Activated T-helper 17 cell treated with anti-CD3 and anti-CD28 coated beads, Interleukin-2, amount 50 U/mL, for 72 hours (primary cell): ENCODE measurements at places on chromosomes 11 and 22.

DNA sequence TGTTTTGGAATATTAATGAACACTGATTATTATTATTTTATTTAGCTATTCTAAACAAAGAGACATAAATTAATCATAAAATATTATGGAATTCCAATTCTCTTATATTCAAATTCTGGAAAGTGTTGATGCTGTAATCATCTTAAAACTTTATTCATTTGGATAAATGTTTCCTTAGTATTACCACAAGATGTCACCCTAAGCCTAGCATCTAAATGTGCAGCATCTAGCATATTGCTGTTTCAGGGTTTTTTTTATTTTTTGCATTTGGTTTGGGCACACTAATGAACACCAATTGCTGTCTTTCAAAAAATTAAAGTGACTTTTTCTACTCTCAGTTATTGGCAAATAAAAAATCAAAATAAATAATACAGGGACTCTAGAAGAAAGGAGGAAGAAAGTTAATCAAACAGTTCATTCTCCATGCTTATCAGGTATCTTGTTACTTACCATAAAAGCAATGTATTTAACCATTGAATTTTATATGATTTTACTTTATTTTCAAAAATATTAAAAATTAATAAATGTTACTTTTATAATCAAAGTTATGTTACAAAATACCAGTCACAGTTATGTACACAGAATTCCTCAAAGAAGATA lies 31.8 kb downstream of the DLG2 start:
- no peak for ATAC-seq

- ATAC-seq = no peak
Observed at GRCh38 chr11:70243912-70244652, 26.4 kb upstream of the PPFIA1 start.

GRCh38 chr11:73154178-73154577 lies 12.1 kb upstream of the FCHSD2 start:
- peak; percentile 51 for ATAC-seq

GRCh38 chr22:47259990-47260389 lies 497.5 kb downstream of the TBC1D22A start:
- no peak for ATAC-seq

GRCh38 chr11:72406540-72407527 lies 27.5 kb downstream of the CLPB start:
- ATAC-seq = no peak

- ATAC-seq = no peak
Observed at GRCh38 chr11:126415128-126415527, 59.6 kb downstream of the ST3GAL4 start.

DNA sequence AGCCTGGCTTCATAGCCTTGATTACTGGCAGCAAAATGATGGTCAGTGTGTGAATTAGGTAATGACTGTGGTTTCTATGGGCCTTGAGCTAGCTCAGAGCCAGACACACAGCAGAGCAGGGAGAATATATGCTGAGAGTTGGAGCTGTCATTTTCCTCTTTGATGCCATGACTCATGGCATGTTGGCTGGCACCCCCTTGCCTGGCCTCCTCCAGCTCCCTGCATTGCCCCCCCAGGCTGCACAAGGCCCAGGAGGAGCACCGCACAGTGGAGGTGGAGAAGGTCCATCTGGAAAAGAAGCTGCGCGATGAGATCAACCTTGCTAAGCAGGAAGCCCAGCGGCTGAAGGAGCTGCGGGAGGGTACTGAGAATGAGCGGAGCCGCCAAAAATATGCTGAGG lies 20.3 kb upstream of the RRM1 start:
- ATAC-seq = no peak

GRCh38 chr11:19244084-19244483 lies 3.3 kb upstream of the E2F8 start:
- no peak for ATAC-seq

DNA sequence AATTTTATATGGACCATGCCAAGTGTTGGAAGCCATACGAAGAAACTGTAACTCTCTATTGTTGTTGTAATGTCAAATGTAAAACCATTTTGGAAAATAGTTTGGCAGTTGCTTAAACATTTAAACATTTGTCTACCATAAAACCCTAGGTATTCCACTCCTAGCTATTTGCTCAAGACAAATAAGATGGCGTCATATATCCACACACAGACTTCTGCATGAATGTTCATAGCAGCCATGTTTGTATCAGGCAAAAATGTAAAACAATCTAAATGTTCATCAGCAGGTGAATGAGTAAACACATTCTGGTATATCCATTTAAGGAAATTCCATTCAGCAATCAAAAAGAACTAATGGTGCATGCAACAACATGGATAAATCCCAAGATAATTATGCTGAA lies 27.9 kb downstream of the OR9I1 start:
- ATAC-seq = no peak

DNA sequence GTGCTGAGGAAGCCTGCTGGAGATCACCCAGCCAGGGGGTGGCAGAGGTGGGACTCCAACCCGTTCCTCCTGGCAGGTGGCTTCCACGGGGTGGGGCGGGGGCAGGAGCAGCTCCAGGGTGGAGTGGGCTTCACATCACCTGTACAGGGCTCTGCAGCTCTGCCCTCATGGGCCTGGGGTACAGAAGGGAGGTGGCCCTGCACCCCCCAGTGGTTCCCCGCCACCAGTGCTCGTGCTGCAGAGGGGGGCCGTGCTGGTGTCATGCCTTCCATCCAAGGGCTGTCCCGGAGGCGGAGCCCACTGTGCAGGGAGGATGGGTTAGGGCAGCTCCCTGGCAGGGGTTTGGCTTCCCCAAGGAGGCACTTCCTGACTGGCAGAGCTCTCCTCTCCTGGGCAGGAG lies 76.4 kb upstream of the SHISAL1 start:
- no peak for ATAC-seq

- ATAC-seq = no peak
Observed at GRCh38 chr11:131373756-131374155, 3.3 kb downstream of the NTM start.

DNA sequence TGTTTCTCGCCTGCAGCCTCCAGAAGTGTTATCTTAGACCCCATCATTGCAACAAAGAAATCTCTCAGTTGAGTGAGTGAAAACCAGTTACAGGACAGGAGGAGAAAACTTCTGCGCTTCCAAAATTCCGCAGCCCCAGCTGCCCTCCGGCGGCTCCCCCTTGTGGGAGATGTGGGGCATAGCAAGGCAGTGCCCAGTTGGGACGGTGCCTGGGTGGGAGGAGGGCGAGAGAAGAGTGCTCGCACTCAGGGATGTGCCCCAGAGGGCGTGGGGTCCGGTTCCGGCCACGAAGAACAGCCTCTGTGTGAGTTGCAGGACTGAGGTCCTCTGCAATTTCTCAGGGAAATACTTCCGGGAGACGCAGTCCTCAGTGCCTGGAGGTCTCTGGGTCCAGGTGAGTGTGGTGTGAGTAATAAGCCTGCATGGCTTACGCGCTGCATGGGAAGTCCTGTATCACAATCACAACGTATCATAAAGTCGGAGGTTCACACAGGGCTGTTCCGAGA lies 87.0 kb upstream of the BLID start:
- ATAC-seq = peak; percentile 56

DNA sequence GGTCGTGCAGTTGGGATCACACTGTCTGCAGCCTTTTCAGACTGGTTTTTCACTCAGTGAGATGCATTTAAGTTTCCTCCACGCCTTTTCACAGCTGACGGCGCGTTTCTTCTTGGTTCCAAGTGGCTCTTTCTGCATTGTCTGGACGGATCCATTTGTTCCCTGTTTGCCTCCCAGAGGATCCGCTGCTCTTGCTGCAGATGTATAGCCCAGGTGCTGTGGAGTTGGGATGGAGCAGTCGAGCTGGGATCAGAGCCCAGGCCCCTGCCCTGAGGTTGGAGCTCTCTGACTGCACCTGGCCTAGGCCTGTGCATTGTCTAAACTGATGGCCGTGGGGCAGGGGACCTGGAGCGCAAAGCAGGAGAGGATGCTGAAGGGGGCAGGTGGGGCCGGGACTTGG lies 51.6 kb downstream of the PARVB start:
- ATAC-seq = no peak

DNA sequence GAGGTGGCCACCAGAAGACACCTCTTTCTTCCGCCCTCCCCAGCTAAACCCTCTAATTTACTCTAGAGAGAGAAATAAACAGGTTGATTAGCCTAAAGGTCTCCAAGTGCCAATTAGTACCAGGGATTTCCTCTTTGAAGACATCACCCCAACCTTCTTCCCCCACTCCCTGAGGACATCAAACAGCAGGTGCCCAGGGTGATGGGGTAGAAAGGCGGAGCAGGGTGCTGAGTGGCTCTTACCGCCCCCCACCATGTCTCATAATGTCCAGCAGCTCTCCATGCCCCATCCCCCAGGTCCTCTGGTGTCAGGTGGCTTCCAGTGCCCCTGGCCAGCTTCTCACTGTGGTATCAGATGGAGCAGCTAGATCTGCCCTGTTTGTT lies 5.3 kb upstream of the GNAZ start:
- ATAC-seq = no peak

GRCh38 chr11:133075351-133075750 lies 456.9 kb downstream of the OPCML start:
- no peak for ATAC-seq

GRCh38 chr11:121478226-121478894 lies 25.6 kb upstream of the SORL1-AS1 start:
- ATAC-seq = no peak

GRCh38 chr11:1978720-1979473 lies 18.7 kb downstream of the H19 start:
- no peak for ATAC-seq

DNA sequence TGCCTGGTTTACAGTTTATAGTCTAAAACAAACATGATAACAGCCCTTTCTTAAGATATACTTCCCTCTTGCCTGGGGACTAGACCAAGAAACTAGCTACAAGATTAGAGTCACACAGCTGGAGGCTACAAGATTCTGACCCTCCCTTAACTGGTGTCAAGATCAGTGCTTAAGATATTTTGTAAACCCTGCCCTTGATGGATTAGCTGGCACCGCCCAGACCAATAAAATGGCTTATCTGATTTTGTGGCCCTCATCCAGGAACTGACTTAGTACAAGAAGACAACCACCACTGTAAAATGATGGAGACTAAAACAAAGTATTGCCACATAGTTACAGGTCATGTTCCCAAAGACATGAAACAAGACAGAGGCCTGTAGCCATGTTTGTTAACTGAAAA lies 53.4 kb downstream of the FAM181B start:
- no peak for ATAC-seq

DNA sequence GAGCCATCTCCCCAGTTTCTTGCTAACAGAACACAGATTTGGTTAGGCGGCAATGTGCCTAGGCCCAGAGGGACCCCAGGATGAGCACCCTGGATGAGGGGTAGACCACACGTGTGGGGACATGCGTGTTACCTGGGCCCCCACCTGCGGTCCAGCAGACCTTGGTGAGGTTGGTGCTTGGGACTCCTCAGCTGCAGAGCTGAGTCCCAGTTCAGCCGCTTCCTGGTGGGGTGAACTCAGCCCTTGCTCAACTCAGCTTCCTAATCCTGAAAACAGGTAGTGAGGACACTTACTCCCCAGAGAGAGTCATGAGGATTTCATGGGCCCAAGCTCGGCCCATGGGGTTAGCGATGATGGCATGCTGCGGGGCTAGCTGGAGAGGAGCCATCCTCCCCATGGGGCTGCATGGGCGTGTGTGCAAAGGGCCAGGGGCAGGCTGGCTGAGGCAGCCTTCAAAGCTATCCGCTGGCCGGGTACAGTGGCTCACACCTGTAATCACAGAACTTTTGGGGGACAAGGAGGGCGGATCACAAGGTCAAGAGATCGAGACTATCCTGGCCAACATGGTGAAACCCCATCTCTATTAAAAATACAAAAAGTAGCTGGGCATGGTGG lies 46.9 kb upstream of the SHISAL1 start:
- ATAC-seq = no peak

DNA sequence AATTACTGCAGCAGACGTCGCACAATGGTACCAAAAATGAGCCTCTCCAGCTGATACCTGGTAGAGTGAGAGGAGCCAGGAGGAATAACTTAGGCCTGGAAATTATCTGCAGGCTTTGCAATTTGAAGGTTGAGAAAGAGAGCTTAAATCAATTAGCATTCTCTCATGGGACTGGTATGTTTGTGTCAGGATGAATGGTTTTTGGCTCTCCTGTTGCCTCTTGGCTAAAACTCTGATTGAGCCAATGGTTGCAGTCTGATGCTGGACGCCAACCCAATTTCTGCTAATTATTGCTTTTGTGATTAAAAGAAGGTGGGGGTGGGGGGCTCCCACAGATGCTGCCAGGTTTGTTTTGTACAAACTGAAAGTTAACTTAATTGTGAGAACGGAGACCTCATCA lies 12.5 kb upstream of the NELL1 start:
- ATAC-seq = no peak

GRCh38 chr22:45511847-45512261 lies 9.2 kb downstream of the FBLN1 start:
- ATAC-seq = no peak

DNA sequence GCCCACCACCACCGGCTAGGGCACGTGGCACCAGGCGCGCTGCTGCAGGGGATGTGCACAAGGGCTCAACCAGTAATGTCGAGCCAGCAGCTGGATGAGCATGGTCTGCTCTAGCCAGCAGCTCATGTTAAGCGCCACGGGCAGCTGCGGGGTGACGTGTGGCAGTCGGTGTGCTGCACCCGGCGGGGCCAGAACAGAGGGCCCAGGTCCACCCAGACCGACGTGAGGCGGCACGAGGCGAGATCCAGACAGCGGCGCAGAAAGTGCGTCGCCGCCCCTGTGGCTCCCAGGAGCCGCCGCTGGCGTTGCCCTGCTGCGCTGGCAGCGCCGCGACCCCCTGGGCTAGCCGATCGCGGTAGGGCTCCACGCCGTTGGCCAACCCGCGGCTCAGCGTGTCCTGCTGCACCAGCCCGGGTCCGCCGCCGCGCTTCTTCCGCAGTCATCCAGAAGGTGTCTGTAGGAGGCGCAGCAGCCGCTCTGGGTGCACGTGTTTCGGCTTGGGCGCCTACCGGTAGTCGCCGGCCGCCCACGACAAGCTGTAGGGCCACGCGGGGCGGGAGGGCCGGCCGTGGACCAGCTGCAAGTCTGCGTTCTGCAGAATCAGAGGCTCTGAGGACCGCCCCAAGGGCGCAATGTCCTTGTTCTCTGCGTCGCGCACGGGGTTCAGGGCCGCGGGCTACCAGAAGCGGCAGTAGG lies 4.6 kb upstream of the GALR3 start:
- peak; percentile 73 for ATAC-seq

DNA sequence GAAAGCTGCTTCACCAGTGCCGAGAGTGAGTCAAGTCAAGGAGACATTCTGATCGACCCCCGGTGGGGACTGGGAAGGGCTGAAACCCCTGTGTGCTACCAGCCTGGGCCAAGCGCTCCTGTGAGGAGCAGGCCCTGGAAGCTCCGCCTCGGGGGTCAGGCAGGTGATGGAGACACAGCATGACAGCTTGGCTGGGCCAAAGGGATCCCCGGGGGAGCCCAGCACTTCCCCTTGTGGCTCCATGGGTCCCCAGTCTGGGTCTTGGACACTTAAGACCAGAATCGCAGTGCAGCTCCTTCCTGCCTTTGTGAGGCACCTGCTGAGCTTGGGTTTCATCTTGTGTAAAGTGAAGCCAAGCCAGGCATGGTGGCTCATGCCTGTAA lies 89.2 kb downstream of the MORC2 start:
- ATAC-seq = no peak
